ENCODE measurements at places on chromosomes 13 and 19.

DNA sequence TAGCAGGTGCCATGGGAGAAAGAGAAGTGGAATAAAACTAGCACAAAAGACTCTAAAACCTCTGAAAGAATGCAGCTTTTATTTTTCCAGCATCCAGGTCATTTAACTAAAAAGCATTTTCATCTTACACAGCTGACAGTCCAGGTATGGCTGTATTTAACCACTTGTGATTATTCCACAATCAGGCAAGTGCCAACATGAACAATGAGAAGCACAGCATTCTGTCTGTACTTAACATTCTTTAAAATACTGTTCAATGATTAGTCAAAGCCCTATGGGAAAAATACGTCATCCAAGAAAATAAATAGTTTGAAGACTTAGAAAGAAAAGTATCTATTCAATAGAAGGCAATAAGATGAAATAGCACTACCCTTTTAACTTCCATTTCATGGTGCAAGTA lies 246.9 kb downstream of the LIG4 start:
- DNase-seq = no peak

DNA sequence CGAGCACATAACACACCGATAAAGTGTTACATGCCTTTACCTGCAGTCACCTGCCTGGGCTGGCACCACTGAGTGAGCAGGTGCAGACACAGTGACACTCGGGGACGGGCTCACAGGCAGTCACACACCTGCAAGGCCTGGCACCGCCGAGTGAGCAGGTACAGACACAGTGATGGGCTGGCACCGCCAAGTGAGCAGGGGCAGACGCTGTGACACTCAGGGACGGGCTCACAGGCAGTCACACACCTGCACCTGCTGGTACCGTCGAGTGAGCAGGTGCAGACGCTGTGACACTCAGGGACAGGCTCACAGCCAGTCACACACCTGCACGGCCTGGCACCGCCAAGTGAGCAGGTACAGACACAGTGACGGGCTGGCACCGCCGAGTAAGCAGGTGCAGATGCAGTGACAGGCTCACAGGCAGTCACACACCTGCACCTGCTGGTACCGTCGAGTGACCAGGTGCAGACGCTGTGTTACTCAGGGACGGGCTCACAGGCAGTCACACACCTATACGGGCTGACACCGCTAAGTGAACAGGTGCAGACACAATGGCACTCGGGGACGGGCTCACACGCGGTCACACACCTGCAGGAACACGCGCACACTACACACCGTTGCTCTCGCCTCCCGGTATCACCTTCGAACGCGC lies 470 bp downstream of the ZNF835 start:
- DNase-seq = no peak

- DNase-seq = peak; percentile 88
Measured at GRCh38 chr19:1133471-1133929, 29.7 kb downstream of the GPX4 start.

GRCh38 chr13:98997738-98998641 lies 20.1 kb upstream of the DOCK9 start:
- DNase-seq = no peak

GRCh38 chr13:46660416-46660815 lies 107.4 kb downstream of the LRCH1 start:
- no peak for DNase-seq

DNA sequence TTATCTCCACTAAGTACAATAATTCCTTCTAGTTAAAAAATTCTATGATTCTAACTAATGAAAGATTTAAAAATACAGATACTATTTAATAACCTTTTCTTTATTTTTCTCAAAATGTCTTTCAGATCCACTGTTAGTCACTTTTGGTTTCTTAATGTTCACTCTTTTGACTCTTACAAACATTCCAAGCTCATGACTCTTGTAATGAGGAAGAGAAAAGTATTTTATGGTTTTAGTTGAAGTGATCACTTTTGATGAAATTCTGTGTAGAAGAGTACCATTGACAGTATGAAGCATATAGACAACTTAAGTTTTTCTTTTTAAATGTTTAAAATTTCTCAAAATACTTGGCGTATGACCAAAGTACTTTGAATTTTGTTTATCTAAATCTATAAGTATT lies 27.8 kb downstream of the COG3 start:
- DNase-seq = no peak

DNA sequence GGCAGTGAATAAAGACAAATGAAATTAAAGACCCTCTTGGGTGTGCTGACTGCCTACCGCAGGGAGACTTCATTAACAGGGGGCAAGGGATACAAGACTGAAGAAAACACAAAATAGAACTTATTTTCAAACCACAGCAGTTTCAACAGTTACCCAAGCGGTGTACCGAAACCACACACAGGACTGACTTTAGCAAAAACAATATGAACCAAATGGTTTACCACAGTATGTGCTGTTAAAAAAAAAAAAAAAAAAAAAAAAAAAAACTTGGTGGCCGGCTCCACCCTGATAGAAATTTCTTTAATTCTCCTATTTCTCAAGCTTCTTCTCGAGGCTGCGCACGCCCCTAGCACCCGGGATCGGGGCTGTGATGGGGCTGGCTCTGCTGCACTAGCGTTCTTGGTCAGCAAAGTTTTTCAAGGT lies 42.6 kb downstream of the KLF2 start:
- DNase-seq = no peak

DNA sequence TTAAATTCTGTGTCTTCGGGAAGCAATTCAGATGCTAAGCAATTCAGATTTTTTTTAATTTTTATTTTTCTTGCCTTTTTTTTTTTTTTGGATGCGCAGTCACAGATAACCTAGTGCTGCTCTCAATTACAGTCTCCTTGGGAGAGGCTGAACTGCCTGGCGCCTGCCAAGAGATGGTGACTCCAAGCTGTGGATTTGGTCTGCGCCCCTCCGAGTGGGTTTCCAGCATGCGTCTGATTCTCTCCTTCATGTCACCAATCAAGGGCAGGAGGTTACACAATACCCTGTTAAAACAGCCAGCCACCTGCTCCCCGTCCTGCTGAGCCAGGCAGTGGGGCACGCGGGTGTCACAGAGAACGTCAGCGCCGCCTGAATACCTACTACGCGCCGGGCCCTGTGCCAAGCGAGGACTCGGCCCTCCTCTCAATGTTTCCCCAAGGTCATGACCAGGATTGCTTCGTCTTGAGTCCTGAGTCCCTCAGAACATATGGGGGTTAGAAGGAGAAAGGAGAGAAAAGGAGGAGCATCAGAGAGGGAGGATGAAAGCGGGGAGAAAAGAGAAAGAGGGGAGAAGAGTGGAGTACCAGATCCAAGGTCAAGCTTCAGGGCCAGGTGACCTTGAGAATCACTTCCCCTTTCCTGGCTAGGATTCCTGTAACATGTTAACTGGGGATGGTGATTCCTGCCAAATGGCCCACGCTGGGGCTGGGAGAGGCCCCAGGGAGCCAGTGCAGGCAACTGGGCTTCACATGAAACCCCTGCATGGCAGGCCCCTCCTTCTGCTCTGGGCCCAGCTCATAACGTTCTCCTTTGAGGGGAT lies 213.6 kb downstream of the URI1 start:
- no peak for DNase-seq

DNA sequence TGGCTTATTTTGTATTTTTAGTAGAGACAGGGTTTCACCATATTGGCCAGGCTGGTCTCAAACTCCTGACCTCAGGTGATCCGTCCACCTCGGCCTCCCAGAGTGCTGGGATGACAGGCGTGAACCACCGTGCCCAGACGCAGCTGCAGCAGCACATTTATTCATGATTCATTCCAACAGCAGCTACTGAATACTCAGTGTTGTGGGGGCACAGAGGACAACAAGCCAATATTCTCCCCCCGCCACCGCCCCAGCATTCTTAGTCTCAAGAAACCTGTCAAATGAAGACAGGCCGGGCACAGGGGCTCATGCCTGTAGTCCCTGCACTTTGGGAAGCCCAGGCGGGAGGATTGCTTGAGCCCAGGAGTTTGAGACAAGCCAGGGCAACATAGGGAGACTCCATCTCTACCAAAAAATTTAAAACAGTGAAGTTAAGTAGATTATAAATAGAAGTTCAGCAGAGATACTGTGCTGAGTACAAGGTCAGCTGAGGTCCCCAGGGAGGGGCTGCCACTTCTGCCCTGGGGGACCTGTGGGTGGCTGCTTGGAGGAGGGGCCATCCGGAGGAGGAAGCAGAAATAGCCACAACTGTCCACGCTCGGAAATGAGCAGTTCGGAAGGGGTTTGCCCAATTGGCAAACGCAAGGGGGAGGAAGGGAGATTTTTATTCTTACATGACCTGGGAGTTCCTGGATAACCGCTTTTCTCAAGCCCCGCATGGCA lies 4.3 kb downstream of the DOT1L start:
- no peak for DNase-seq

GRCh38 chr13:104694397-104694796 lies 1628.2 kb upstream of the SLC10A2 start:
- no peak for DNase-seq

GRCh38 chr19:28883241-28883693 lies 329.7 kb downstream of the UQCRFS1 start:
- no peak for DNase-seq

- no peak for DNase-seq
Measured at GRCh38 chr19:6593651-6594416, 2.9 kb upstream of the CD70 start.

DNA sequence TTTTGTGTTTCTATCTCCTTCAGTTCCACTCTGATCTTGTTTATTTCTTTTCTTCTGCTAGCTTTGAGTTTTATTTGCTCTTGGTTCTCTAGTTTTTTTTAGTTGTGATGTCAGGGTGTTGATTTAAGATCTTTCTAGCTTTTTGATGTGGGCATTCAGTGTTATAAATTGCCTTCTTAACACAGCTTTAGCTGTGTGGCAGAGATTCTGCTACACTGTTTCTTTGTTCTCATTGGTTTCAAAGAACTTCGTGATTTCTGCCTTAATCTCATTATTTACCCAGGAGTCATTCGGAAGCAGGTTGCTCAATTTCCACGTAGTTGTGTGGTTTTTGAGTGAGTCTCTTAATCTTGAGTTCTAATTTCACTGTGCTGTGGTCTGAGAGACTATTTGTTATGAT lies 251.7 kb upstream of the HTR2A start:
- no peak for DNase-seq

DNA sequence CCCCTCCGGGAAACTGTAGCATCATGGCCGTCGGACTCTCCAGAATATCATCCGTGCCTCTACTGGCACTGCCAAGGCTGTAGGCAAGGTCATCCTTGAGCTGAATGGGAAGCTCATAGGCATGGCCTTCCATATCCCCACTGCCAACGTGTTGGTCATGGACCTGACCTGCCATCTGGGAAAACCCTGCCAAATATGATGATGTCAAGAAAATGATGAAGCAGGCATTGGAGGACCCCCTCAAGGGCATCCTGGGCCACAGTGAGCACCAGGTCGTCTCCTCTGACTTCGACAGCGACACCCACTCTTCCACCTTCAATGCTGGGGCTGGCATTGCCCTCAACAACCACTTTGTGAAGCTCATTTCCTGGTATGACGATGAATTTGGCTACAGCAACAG lies 41.9 kb upstream of the CALM3 start:
- no peak for DNase-seq

DNA sequence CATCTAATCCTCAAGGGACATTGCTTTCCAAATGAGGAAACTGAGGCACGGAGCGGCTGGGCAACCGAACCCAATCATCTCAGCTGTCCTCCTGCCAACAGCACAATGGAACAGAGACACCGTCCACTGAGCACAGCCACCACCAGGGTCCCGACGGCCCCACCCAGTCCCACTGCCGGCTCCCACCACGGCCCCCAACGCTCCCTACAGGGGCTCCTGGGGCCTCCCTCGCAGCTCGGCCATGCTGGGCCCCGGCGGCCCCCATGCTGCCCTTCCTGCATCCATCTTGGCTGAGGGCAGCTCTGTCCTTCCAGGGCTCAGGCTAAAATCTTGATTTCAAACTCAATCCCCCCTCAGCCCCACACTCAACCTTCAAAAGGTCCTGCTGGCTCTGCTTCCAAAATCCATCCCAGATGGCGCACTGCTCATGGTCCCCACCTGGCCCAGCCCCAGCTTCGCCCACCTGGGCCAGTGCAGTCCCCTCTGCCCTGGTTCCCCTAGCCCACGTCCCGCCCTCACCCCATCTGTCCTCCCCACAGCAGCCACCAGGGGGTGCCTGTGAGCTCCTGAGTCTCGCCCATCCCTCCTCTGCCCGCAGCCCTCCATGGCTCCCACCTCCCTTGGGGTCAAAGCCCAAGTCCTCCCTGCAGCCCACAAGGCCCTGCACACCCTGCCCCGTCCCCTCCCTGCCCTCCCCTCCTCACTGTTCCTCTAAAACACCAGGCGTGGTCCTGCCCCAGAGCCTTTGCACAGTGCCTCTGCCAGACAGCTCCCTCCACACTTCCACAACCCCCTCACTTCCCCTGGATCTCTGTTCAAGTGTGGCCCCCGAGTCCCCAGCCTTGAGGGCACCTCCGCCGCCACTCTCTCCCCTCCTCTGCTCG lies 7.9 kb downstream of the PIP5K1C start:
- no peak for DNase-seq

- no peak for DNase-seq
Measured at GRCh38 chr19:15249972-15250639, 17.9 kb upstream of the EPHX3 start.

- DNase-seq = no peak
Measured at GRCh38 chr13:80400865-80401426, 60.0 kb upstream of the SPRY2 start.

DNA sequence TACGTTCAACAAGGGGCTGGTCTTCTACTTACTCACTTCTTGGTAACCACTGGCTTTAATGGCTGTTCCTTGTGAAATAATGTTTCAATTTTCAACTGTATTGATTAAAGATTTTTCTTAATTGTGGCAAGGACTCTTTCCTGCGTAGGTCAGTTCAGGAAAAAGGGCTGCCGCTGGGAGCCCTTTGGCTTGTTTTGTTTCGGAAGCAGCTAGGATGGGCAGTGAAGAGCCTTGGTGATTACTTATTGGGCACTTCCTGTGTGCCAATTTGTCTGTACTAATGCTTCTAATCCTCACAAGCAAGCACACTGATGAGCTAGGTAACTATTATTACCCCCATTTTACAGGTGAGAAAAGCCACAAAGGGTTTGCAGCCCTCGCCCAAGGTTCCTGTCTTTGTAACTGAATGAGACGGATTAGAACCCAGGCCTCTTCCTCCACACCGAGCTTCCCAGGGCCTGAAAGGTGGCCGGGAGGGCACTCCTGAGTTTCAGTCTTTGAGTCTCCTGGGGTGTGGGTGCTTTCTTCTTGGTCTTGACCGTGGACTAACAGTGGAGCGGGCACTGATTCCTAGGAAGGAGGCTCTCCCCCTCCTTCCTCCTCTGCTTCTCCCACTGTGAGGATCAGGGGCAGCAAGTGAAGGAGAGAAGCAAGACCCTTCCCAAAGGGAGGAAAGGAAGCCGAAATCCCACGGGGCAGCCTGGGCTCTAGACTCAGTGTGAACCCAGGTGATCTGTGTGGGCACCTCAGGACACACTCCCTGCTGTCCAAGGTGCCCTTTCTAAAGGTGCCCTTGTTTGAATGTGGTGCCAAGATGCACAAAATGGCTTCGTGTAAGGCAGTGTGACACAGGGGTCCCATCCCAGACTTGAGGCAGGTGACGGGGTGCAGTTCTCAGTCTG lies 3.7 kb downstream of the COL4A2 start:
- DNase-seq = no peak

DNA sequence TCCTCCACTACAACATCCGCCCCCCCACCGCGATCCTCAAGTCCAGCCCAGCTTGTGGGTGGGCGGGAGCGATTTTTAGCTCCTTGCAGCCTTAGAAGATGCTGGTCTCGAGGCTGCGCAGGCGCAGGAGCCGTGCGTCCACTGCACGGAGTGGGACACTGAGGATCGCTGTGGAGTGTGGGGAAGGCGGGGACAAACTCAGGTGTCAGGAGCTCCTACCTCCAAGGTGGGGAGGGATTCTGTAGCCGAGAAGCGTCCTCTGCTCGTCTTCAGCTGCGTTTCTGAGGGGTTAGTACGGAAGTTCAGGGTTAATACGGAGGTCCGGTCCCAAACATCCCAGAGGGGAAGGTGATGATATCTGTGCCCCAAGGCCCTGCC lies at the start of gene RTBDN:
TSS of gene RTBDN (minus strand) at position 14 of the 378 bp plus-strand sequence. CDS start 4,600 bp downstream, outside the sequence.
- no peak for DNase-seq
